Activated CD8-positive, alpha-beta memory T cell treated with anti-CD3 and anti-CD28 coated beads, Interleukin-2, amount 50 U/mL, for 48 hours (primary cell): ENCODE measurements at places on chromosomes 3 and 15.

- DNase-seq = no peak
Observed at GRCh38 chr3:81105789-81106488, 655.5 kb downstream of the GBE1 start.

DNA sequence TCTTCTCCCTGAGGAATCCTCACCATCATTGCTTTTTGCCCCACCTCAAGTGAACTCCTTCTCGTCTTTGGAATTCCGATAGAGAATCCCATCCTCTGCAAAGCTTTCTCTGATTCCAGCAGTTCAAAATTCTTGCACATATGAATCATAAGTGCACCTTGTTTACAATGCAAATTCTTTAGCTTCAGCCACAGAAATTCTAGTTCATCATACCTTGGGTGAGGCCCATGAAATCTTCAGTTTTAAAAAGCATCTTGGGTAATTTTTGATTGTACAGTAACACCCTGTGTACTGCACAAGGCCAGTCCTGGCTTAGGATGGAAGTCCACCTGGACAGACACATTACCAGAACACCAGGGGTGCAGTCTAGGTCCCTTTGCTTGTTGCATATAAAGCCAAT, 30.8 kb downstream of the MDFIC2 start:
- no peak for DNase-seq

- DNase-seq = no peak
Observed at GRCh38 chr3:36403661-36404060, 23.4 kb downstream of the STAC start.

- peak; percentile 71 for DNase-seq
Observed at GRCh38 chr3:14598143-14598569, 53.4 kb upstream of the CCDC174 start.

DNA sequence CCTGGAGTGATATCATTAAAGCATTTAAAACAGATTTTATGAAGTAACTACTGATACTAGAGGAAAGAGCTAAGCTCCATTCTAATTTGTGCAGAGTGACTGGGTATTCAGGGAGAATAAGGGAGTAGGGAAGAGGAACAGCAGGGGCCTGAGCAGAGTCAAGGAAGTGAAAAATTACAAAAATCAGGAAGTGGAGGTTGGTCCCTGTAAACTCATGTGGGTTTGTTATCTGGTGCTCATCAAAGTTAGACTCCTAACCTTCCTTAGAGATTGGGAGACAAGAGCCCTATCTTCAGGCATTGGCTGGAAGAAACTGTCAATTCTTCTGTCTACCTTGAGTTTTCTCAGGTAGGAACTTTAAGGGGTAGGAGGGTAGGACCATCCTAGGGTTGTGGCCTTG, 82.5 kb downstream of the NEK11 start:
- no peak for DNase-seq

- DNase-seq = no peak
Observed at GRCh38 chr3:156659260-156659659, 15.1 kb upstream of the TIPARP start.

DNA sequence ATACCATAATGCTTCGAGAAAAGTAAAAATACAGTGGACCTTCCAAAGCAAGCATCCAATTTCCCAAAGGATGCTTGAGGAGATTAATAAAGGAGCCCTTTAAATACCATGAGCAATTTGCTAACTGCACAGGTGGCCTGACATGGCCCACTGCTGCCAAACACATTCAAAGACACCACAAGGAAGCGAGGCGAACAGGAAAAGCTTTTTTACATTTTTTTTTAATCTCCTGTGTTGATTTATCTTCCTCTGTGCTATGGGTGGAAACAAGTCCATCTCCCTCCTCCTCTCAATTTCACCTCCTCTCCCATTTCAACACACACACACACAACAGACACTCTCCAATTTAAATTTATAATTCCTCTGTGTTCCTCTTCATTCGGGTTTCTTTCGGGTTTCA, 243.4 kb downstream of the IGSF11 start:
- no peak for DNase-seq

DNA sequence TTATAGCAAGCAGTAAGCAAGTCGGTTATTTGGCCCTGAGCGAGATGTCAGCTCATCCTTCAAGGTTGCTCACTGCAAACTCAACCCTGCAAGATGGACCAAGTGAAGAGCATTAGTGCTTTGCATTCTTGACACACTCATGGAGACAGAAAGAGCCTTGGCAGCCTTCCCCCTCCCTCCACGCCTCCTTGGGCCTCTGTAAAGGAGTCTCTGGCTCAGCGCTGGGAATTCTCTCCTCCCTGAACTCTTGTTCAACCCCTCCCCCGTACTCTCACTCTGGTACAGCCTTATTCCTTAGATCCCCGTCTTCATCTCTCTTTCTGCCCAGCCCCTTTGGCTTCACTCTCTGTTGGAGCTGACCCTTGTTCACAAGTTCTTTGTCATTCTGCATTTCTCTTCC, 2.2 kb upstream of the CX3CR1 start:
- no peak for DNase-seq

DNA sequence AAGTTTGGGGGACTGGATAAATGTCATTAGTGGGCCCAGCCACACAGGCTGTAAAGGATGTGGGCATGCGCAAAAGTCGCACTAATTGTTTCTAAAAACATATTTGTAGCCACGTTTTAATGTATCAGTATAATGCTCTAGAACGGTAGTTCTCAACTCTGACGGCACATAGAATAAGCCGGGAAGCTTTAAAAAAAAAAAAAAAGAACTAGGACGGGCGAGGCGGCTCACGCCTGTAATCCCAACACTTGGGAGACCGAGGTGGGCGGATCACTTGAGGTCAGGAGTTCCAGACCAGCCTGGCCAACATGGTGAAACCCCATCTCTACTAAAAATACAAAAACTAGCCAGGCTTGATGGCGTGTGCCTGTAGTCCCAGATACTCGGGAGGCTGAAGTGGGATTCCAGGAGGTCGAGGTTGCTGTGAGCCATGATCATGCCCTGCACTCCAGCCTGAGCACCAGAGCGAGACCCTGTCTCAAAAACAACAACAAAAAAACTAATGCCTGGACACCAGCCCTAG, 618 bp upstream of the MON1A start:
- no peak for DNase-seq

DNA sequence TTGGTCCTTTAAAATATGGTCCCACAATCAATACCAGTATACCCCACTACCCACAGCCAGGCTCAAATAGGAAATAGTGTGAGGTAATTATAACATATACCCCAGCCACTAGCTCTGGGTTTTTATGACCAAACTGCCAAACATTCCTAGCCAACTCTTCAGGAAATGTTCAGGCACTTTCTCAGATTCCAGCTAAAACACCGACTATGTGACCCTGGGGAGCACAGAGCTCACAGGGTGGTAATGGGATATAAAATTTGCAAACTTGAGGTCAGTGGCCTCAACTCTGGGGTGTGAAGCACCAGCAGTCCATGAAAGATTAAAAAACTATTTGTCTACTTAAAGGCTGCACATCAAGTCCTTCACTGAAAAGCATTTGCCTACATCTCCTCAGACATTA, 12.9 kb downstream of the FBN1 start:
- DNase-seq = no peak

- no peak for DNase-seq
Observed at GRCh38 chr3:121648219-121648958, 12.3 kb downstream of the HCLS1 start.

GRCh38 chr3:192408647-192409200, 318.6 kb downstream of the FGF12 start:
- no peak for DNase-seq

- DNase-seq = no peak
Observed at GRCh38 chr3:133138017-133138416, 99.8 kb downstream of the TMEM108 start.

DNA sequence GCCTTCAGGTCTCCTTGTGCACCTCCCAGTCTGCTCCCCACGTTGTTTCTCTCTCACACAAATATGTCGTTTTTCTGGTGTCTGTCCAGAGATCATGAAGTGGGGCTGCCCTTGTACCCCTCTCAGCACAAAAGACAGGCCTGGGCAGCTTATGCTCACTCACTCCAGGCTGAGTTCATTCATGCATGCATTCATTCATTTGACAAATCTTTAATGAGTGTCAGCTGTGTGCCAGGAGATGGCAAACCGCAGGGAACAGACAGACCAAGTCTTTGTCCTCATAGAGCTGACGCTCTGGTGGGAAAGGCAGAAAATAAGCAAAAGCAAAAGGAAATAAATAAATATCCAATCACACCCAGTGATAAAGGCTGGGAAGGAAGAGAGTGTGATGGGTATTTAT, 7.6 kb upstream of the TRH start:
- no peak for DNase-seq

- DNase-seq = no peak
Observed at GRCh38 chr3:108030960-108031359, 59.9 kb downstream of the CD47 start.

DNA sequence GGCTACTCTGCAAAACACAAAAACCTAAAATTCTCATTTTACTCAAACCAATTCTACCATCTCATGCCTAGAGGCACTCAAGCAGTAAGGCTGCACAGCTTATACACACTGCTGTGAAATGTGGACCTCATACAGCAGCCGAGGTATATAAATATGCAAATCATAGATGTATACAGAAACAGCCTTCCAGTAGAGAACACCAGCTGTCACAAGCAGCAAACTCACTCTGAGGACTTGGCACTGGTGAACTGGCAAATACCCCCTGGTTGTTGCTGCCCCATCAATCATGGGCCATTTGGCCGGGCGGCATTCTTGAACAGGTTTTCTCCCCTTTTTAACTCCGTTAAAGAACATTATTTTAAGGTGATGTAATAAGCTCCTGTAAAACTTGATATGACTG, 378.0 kb downstream of the LSAMP start:
- no peak for DNase-seq

DNA sequence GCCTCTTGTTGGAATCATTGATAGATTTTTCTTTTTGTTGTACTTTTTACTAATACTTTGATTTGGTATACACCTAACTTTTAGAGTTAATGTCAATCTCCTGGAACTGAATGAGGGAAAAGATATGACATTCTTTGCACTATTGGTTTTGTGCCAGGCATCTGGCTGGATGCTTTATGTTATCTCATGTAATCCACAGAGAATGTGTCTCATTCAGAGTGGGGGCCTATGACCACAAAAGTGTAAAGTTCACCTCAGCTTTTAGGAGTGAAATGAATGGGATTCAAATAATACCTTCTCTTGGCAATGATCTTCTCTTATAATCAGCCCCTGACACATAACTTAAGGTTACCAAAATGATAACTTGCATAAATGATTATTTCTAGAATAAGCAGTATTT, 329.1 kb upstream of the ROPN1 start:
- no peak for DNase-seq

- no peak for DNase-seq
Observed at GRCh38 chr3:9110802-9111201, 138.6 kb downstream of the SRGAP3 start.

- no peak for DNase-seq
Observed at GRCh38 chr15:51658664-51659063, 22.6 kb upstream of the SCG3 start.

DNA sequence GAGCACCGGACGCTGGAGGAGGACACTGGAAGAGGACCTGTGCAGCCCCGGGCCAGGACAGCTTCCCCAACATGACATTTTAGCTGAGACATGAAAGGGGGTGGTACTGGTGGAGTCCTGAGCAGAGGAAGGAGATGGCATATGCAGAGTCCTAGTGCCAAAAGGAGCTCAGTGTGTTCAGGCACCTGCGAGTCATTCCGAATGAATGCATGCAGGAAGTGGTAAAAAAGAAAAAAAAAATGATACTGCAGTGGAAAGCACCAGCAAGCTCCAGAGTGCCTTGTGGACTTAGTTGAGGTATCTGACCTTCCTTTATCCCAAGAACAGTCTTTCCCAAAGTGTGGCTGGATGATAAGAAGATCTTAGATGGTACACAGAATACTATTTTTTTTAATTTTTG, 6.6 kb upstream of the ZNF148 start:
- no peak for DNase-seq

DNA sequence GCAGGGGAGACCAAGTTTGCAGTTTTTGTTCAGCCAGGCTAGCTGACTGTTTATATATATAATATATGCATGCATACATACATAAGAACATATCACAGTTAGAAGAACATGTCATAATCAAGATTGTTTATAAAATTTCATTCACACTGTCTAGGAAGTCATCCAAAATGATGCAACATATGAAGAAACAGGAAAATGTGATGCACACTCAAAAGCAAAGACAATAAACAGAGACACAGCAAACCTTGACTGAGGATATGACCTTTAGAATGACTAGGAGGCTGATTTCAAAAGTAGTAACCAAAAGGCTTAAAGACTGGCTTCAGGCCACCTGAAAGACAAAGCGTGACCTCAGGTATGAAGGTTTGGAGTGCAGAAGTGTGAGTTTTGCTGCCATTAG, 166.2 kb upstream of the NDN start:
- no peak for DNase-seq

- no peak for DNase-seq
Observed at GRCh38 chr3:151321526-151321925, 4.9 kb upstream of the GPR87 start.

GRCh38 chr3:8651418-8652323, 7.1 kb upstream of the SSUH2 start:
- DNase-seq = no peak

GRCh38 chr3:105865867-105866350, 2.9 kb downstream of the CBLB start:
- DNase-seq = no peak

DNA sequence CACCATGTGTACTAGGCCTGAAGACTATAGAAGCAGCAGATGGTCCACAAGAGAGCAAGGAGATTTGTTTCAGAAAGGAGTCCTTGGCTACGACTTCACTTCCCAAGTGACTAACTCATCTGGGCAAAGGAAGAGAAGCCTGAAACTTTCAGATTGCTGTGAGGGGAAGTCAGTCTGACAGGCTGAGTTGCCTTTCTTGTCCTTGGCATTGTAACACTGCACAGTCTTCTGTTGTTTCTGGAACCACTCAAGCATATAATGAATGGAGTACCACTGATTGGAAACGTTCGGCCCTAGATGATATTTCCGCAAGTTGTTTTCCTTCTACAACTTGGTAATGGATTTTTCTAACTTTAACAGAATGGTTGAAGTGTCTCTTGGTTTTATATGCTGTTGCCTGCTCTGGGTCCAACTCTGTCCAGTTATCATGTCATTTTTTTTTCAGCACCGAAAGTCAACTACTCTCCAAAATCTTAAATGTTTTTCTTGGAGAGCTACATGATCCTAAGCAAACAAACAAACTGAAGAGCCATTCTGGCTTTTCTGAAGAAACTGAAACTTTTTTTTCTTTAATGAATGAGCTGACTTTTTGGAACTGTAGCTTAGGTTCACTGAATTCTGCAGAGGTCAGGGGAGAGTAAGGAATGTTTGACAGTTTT, 685.7 kb downstream of the MECOM start:
- no peak for DNase-seq
